Myocyte (in vitro differentiated cells): ENCODE measurements at places on chromosomes 11 and 22.

- DNase-seq, result no peak
These were observed 10.9 kb downstream of the ASCL2 start for GRCh38 chr11:2259466-2259830.

DNA sequence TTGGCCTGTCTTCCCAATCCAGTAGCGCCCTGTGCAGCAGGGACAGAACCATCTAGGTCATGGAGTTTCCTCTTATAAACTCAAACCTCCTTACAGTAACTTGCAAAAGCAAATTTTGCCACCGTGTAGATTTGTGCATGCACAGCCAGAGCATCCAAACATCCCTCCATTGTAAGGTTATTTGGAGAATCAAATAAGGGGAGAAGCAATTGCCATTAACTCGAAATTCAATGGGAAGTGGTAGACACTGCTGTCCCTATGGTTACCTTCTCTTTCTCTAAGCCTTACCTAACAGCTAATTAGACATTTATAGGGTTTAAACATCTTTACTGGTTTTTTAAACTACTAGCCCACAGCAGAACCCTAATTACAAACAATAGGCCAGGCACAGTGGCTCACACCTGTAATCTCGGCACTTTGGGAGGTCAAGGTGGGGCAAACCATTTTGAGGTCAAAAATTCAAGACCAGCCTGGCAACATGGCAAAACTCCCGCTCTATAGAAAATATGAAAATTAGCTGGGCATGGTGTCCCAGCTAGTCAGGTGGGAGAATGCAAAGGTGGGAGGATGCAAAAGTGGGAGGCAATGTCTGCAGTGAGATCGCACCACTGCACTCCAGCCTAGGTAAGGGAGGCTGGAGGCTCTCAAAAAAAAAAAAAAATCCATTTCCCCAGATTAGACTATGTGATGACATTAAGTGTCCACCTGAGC, 6.6 kb downstream of the HSPA8 start:
- no peak for DNase-seq

DNA sequence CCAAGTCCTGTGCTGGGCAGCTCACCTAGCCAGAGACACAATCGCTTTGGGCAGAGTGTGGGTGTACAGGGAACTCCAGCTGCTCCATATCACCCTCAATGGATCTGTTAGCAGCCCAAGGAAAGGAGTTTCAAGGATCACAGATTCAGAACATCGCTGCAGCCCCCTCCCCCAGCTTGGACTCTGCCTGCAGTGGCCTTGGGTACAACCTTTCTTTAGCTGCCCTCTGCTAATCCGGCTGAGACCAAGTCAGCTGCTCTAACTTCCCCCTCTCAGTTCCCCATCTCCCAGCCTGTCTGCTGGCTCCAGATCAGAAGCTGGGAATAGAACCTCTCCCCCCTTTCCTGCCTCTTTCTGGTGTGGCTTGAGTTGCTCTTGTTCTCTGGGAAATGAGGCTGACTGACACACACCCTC, 1.3 kb downstream of the TMEM86A start:
- DNase-seq, result peak; percentile 77

GRCh38 chr11:17150521-17150920, 57.3 kb downstream of the PIK3C2A start:
- no peak for DNase-seq

DNA sequence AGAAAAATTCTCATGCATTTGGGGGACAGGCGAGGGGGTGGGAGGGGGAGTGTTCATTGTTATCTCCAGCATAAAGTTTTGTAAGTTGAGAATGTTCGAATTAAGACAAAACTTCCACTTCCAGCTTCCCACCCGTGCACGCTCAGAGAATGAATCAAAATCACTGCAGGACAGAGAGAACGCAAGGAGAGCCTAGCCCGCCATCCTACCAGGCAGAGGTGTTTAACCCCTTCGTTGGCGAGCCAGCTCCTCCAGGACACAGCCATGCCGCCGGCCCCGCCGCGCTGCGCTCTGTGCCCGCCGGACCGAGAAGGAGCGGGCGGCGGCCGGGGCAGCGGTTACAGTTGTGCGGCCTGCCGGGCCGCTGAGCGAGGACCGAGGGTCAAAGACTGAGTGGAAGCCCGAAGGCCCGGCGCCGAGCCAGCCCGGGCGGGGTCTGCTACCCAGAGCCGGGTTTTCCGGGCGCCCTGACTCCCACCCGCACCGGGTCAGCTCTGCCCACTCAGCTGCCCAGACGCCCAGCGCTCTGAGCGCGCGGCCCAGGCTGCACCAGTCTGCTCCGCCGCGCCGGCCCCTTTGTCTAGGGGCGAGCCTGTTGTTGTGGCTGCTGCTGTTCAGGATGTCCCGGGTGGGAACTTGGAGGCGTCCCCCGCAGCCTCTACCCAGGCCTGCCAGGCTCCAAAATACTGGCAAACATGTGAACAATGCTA, at the start of gene NOX4:
NOX4 (minus strand) TSS at position 395 of the 710 bp plus-strand sequence; CDS start at position 266, 129 bp downstream.
- DNase-seq, result peak; percentile 8

- DNase-seq, result peak; percentile 17
These were observed 258.9 kb downstream of the SWAP70 start for GRCh38 chr11:9922806-9923205.

DNA sequence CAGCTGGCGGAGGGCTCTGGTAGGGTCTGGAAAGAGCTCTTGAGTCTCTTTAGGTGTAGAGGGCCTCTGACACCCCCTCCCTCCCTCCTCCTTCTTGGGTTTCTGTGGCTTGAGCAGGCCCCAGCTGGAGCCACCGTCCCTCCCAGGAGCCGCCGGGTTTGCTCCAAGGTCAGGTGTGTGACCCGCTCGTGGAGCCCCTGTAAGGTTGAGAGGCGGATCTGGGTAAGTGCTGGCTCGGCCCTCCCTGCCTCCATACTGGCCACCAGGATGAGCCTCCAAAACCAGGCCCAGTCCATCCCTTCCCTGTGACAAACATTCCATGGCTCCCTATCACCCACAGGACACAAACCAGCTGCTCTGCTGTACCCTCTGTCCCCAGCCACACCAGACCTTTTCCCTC, 9.3 kb downstream of the PLEKHB1 start:
- DNase-seq, result no peak

DNA sequence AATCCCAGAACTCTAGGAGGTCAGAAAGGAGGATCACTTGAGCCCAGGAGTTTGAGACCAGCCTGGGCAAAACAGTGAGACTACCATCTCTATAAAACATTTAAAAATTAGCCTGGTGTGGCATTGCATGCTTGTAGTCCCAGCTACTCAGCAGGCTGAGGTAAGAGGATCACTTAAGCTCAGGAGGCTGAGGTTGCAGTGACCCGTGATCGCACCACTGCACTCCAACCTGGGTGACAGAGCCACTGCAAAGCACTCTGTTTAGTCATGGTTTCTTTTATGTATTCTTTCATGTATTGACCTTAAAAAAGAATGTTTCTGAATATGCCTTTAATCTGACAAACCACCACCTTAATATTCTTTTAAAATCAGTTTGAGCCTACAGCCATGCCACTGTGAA, 52.2 kb downstream of the BIRC2 start:
- no peak for DNase-seq

DNA sequence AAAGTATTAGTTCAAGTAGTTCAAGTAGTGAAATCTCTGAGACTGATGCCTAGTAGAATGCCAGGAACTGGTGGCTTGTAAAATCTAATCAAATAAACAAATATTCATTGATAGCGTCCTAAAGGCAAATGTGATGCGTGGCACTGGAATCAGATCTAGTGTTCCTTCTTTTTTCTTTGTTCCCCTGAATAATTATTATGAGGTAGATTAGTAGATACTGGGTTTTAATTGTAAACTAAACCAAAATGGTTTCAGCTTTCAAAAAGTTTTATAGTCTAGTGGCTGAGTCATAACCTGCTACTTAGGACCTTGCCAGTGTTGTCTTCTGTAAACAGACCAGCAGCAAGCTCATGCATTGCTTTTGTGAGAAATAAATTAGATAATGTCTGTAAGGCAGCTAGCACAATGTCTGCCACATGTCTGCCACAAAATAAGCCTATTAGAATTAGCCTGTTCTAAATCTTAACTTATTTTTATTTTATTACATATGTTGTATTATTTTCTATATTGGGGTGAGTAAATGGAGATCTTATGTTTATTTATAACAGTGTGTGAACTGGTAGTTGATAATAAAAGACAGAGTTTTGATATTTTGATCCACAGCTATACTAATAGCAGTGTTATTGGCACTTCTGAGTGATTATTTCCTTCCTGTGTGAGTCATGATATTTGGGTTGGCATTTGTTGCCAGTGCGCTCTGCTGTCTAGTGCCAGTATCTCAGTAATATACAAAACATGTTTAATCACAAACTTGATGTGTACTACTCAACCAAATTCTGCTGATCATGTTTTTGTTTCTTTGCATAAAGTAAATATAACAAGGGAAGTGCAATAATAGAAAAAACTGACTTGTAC, 135.7 kb downstream of the TMEM135 start:
- peak; percentile 32 for DNase-seq

DNA sequence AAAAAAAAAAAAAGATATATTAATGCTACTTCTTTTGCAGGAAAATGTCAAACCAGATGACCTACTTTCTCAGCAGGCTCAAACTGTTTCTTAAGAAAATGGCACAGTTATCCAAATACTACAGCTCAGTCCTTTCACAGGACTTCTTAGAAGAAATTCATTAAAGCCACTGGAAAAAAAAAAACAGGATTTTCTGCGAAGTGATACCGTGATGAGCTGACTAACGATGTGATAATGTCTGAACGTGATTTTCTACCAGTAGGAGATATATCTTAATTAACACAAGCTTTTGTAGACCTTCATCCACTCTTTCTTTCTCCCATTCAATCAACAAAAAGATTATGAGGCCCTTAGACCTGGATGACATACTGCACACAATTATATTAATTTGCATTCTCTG, 132.4 kb downstream of the NOX4 start:
- no peak for DNase-seq

DNA sequence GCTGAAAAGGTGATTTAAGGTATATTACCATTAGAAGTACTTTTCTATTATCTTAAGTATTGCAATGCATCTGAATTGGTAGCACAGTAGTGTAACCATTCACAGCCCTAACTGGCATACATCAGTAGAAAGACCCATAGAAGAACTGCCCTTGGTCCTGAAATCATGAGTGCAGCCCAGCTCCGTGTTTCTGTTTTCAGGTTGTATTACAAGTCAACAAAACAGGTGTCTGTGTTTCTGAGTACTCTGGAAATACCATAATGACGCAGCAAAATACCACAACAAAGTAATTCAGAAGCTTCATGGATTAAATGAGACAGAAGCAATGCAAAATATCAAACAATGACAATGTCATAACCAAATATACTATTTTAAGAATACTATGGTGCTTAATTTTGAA, 226.3 kb downstream of the OPCML start:
- peak; percentile 0 for DNase-seq

GRCh38 chr22:23557036-23557435, 23.1 kb downstream of the IGLL1 start:
- no peak for DNase-seq

DNA sequence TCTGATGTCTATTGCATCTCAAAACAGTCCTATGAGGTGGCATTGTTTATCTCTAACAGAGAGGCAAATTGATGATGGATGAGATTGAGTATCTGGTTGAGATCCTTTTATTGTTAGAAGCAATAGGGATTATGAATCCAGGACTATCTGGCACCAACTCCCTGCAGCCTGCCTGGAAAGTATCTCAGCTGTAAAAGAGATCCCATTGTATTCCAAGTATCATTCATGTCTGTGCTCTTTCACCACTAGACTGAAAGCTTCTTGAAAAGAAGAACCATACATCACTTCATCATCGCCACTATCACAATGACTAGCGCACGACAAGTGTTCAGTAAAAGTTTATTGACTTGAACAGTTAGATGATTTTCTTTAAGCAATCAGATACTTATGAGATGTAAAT, 41.9 kb upstream of the PCF11 start:
- DNase-seq, result no peak

DNA sequence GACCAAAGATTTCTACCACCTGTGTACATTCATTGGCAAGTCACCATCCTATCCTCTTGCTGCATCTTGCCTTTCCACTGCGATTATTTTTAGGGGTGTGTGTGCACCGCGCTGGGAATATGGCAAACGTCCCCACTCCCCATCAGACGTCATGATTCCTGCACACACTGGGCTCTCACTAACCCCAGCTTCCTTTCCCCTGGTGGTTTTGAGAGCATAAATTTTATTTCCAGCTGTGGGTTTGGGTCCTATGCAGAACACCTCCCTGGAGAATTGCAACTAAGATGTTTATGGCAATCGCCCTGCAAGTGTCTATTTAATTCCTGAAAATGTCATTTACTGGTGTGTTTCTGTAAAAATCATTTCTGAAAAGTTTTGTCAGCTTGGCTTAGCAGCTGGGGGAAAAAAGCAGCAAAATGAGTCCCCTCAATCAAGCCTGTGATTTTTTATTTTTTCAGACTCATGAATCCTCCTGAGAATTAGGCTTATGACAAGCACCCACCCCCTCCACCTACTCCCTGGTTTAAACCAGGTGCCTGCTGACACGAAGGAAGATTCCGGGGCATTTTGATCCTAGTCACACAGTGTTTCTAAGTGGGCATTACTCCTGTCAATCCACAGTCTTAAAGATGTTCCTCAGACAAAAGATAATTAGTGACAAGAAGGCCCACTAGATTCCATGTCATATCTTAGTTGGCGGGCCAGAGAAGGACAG, 23.8 kb downstream of the UPB1 start:
- DNase-seq, result no peak

- DNase-seq, result no peak
These were observed 2.0 kb downstream of the SYNGR1 start for GRCh38 chr22:39351689-39352214.

DNA sequence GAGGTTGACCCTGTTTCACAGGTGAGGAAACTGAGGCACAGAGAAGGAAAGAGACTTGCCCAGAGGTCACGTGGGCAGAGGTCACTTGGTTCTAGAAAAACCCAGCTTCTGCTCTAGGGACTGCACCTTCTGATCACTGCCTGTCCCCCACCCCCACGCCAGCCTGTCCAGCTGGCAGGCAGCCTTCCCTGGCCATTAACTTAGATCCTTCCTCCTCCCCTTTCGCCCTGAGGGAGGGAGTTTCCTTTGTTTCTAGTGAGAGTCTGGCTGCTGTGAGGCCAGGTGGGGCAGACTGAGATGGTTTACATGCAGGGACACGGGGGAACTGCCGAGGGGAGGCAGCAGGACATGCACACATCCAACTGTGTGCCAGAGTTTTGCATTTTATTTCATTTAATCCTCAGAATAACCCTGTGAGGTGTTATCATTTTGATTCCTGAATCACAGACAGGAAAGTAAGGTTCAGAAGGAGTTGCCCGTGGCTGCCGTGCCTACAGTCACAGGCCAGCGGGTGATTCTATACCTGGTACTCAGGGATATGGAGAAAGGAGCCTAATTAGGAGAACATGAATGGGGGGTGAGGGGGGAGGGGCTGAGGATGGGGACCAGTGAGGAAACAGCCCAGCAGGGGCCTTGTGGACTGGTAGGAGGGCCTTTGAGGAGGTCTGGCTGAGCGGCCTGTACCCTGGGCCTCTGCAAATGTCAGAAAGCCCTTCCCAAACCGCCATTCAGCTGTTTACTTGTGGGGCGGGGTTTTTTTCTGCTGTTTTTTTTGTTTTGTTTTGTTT, 3.4 kb downstream of the FAM83F start:
- no peak for DNase-seq

GRCh38 chr11:15027011-15027410, 46.4 kb upstream of the CALCB start:
- no peak for DNase-seq
